Natural killer cell (primary cell): ENCODE measurements at places on chromosomes 4 and X. TPM values are rescaled to one million over a fixed set of nuclear protein-coding genes. Genes with fewer than 3 reads are reported as not detected.

GRCh38 chr4:186942758-186943377 lies 219.2 kb upstream of the FAT1 start:
- no peaks in the 10 kb centered on the region for H3K27me3 ChIP-seq
- no peaks in the 10 kb centered on the region for H3K4me1 ChIP-seq
- DNase-seq: no peak
- no peak overlapping the region for H3K4me3 ChIP-seq
- H3K27ac ChIP-seq: no peak overlapping the region
- H3K36me3 ChIP-seq: no peaks in the 10 kb centered on the region

- H3K27ac ChIP-seq: no peak overlapping the region
- H3K27me3 ChIP-seq: peaks cover 2% of the 10 kb centered on the region
- no peaks in the 10 kb centered on the region for H3K36me3 ChIP-seq
- DNase-seq: peak; percentile 21
- H3K4me1 ChIP-seq: peaks cover 36% of the 10 kb centered on the region
Measured at GRCh38 chr4:125316791-125317524, 2.2 kb downstream of the FAT4 start.

- DNase-seq: peak; percentile 14
- H3K27ac ChIP-seq: peak overlapping the region; percentile 11
- no peak overlapping the region for H3K4me3 ChIP-seq
- H3K4me1 ChIP-seq: peaks cover 6% of the 10 kb centered on the region
- H3K27me3 ChIP-seq: no peaks in the 10 kb centered on the region
Measured at GRCh38 chrX:20515841-20516461, 249.2 kb upstream of the RPS6KA3 start.

SMARCA1 gene
- total RNA-seq: not detected

GRCh38 chr4:162874748-162875147 lies 291.9 kb downstream of the NAF1 start:
- DNase-seq: no peak
- no peaks in the 10 kb centered on the region for H3K36me3 ChIP-seq
- no peak overlapping the region for H3K27ac ChIP-seq
- H3K4me3 ChIP-seq: no peak overlapping the region

GRCh38 chr4:184163813-184164212 lies 53.9 kb downstream of the ENPP6 start:
- no peak overlapping the region for H3K27ac ChIP-seq
- H3K4me3 ChIP-seq: no peak overlapping the region
- peaks cover 3% of the 10 kb centered on the region for H3K27me3 ChIP-seq

GRCh38 chr4:158042591-158043030 lies 130.2 kb downstream of the GASK1B start:
- no peaks in the 10 kb centered on the region for H3K36me3 ChIP-seq
- H3K4me1 ChIP-seq: no peaks in the 10 kb centered on the region
- H3K4me3 ChIP-seq: no peak overlapping the region
- no peaks in the 10 kb centered on the region for H3K27me3 ChIP-seq

SMPX gene
- not detected for total RNA-seq

TLR6 gene
- 6.8 TPM for total RNA-seq

TECRL gene
- not detected for total RNA-seq

- H3K4me3 ChIP-seq: peak overlapping the region; percentile 1
- no peak for DNase-seq
- H3K4me1 ChIP-seq: peaks cover 14% of the 10 kb centered on the region
- H3K27ac ChIP-seq: no peak overlapping the region
- no peaks in the 10 kb centered on the region for H3K36me3 ChIP-seq
Measured at GRCh38 chr4:52751487-52751911, 274 bp upstream of the ERVMER34-1 start.

TCEAL6 gene
- total RNA-seq: not detected

- no peaks in the 10 kb centered on the region for H3K36me3 ChIP-seq
- no peaks in the 10 kb centered on the region for H3K27me3 ChIP-seq
- no peaks in the 10 kb centered on the region for H3K4me1 ChIP-seq
- DNase-seq: no peak
- H3K4me3 ChIP-seq: no peak overlapping the region
Measured at GRCh38 chrX:3443184-3443583, 96.7 kb upstream of the MXRA5 start.

IQCM gene
- total RNA-seq: not detected

TLR1 gene
- total RNA-seq: 25.6 TPM

DNA sequence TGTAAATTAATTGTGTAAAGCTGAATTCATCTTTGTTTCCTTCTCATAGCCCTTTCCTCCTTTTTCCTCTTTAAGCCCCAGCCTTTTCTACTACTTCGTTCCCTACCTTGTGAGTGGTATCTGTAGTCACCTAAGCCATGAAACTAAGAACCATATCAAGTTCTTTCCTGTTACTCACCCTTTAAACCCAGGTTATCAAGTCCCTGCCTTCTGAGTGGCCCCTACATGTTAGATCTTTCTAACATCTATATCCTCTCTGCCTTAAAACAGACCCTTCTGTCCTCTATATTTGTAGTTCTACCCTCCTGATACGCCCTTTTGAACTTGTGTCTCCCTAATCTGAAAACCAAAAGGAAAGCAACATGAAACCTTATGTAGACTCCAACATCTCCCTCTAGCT lies 7.2 kb downstream of the AP1AR start:
- DNase-seq: no peak
- no peaks in the 10 kb centered on the region for H3K27me3 ChIP-seq
- H3K4me1 ChIP-seq: no peaks in the 10 kb centered on the region
- no peak overlapping the region for H3K27ac ChIP-seq
- H3K4me3 ChIP-seq: no peak overlapping the region

DNA sequence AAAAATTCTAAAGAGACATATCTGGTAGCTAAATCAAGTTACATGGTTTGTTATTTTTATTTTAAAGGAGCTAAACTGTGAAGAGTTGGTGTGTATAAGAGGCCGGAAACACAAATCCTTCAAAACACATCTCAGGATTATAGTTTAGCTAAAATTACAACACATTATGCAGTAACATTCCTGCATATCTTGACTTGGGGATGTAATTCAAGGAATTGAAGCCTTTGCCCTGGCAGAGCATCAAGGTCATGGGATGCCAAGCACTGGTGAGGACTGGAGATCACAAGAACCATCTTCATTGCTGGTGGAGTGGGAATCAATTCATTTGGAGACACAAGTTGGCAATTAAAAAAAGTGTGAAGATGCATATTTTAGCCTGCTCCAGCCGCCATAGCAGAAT lies 86.8 kb upstream of the LSM6 start:
- no peak overlapping the region for H3K27ac ChIP-seq
- H3K4me3 ChIP-seq: no peak overlapping the region
- no peaks in the 10 kb centered on the region for H3K4me1 ChIP-seq
- no peaks in the 10 kb centered on the region for H3K36me3 ChIP-seq
- DNase-seq: no peak
- no peaks in the 10 kb centered on the region for H3K27me3 ChIP-seq

DNA sequence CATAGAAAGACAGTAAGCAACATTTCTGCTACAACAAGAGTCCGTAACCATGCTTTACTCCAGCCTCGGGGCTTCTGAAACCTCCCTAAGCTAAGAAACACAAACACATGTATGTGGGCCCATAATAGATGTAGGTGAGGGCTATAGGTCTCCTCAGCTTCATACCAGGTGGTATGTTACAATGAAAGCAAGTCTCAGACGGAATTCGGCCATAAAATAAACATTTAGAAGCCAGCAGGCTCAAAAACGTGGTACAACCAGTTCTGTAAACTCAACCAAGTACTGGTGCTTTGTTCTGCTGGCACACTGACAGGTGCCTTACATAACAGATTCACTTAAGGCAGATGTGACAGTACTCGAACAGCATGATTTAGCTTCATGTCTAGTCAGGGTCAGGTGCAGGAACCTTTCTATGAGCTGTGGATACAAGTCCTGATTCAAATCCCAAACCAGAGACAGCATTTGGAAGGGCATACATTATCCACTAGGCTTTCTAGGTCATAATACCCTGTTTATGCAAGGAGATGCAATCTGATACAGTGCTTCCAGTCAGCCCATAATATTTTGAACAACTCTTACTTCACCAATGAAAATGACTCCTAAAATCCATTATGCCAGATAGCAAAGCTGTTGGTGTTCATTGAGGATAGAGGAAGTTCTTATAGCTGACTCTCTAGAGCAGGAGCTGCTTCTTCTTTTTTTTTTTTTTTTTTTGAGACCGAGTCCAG lies 113.8 kb upstream of the ENPP6 start:
- no peak for DNase-seq
- H3K4me1 ChIP-seq: peaks cover 25% of the 10 kb centered on the region
- H3K4me3 ChIP-seq: no peak overlapping the region
- no peaks in the 10 kb centered on the region for H3K27me3 ChIP-seq

CHRNA9 gene
- not detected for total RNA-seq

DNA sequence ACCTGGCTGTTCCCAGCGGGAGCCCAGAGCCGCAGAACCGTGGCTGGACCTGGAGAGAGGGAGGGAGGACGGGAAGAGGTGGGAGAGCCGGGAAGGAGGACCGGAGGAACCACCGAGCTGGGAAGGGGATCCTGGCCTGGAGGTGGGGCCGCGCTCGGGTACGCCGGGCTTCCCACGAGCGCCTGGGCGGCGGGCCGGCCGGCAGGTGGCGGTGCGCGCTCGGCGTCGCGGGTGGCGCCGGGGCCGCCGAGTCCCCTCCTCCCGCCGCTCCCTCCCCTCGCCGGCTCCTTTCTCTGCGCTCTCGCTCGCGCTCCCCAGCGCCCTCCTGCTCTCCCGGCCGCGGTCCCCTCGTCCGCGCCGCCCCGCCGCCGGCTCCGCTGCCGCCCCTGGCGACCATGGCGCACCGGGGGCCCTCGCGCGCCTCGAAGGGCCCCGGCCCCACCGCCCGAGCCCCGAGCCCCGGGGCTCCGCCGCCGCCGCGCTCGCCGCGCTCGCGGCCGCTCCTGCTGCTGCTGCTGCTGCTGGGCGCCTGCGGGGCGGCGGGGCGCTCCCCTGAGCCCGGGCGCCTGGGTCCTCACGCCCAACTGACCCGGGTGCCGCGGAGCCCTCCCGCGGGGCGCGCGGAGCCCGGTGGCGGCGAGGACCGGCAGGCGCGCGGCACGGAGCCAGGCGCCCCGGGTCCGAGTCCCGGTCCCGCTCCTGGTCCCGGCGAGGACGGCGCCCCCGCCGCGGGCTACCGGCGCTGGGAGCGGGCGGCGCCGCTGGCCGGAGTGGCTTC lies at the start of gene SORCS2:
Gene SORCS2 (plus strand): TSS at position 287 of the 778 bp plus-strand sequence.
- no peak within 1 kb of the TSS for H3K27ac ChIP-seq
- H3K36me3 ChIP-seq: no peaks in the 10 kb centered on the region
- peaks cover 29% of the 10 kb centered on the region for H3K27me3 ChIP-seq
- peak; percentile 66 for DNase-seq

TACC3 gene
- total RNA-seq: 32.5 TPM

LINC00632 gene
- total RNA-seq: 0.43 TPM

DNA sequence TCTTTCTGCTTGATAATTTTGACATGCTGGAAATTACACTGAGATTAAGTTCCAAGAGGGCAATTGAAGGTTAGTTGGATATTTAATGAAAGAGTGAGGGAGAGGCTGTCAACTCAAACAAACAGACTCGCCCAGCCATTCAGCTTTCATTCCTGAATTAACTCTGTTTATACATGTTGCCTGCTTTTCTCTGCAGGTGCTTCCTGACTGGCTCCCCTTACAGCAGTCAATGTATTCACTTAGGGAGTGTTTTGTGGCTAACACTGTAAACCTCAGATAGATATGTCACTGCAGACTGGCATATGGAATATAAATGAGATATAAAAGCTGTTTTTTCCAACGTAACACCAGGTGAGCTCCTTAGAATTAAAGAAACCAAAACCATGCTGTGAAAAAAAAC lies 28.7 kb downstream of the TMPRSS11A start:
- H3K27ac ChIP-seq: no peak overlapping the region
- no peaks in the 10 kb centered on the region for H3K4me1 ChIP-seq
- no peaks in the 10 kb centered on the region for H3K36me3 ChIP-seq
- DNase-seq: no peak
- H3K4me3 ChIP-seq: no peak overlapping the region

UCHL1 gene
- total RNA-seq: not detected

GRCh38 chr4:1010395-1011021 lies 918 bp upstream of the FGFRL1 start:
- H3K4me1 ChIP-seq: peaks cover 30% of the 10 kb centered on the region
- H3K27me3 ChIP-seq: no peaks in the 10 kb centered on the region

RASSF6 gene
- total RNA-seq: not detected

DNA sequence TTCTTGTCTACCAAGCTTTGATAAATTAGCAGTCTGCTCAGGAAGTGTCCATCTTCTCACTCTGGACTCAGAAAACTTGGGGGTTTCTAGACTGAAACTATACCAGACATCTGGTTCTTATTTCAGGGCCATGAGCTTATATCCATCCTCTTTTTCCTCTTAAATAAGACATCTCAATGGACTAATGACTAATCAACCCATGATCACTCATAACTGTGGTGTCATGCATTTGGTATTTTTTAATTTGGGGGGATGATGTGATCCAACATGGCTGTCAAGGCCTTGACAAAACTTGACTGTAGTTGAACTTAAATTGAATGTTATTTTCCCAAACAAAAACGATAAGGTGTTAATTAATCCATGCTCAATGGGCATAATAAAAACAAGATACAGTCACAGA lies 87.8 kb downstream of the GPRASP3 start:
- DNase-seq: no peak
- no peaks in the 10 kb centered on the region for H3K27me3 ChIP-seq
- no peak overlapping the region for H3K27ac ChIP-seq
- H3K4me3 ChIP-seq: no peak overlapping the region
- no peaks in the 10 kb centered on the region for H3K36me3 ChIP-seq
